Stimulated activated CD4-positive, alpha-beta T cell treated with anti-CD3 and anti-CD28 coated beads, Interleukin-4, amount 100 ng/mL, for 48 hours (primary cell): ENCODE measurements at places on chromosomes 3 and 15.

DNA sequence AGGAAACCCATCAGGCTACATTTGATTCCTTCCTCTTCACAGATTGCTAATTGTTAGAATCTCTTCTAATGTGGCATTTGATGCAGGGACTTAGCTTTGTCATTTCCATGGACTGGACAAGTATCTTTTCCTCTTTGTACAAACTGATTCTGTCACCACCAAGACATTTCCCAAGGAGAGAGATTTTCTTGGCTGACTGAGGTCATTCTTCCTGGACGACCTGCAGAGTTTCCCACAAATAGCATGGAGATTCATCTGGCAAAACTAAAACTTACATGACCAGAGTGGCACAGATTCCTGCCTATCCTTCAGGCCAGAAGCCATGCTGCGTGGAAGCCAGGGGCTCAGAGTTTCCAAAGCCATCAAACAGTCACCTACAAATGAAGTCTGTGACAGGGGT lies 269.2 kb upstream of the LRTM1 start:
- no peak for DNase-seq

- no peak for DNase-seq
Measured at GRCh38 chr3:17515445-17516234, 226.8 kb downstream of the TBC1D5 start.

- no peak for DNase-seq
Measured at GRCh38 chr3:9124730-9125129, 124.7 kb downstream of the SRGAP3 start.

DNA sequence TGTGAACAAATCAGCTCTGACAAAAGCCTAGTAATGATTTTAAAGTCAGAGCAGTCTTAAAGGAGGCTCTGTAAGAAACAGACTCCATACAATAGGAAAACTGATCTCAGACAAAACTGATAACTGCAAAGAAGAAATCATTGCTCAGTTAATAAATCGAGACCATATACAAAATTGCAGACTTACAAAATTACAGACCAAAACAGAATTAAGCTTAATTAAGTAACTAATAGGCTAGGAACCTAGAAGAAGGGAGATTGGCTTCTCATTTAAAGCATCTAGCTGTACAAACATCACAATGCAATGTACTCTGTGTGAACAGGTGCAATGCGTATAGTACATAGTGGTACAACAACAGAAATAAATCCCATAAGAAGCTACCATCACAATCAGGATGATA lies 46.3 kb downstream of the ZBTB20 start:
- DNase-seq = no peak

- peak; percentile 23 for DNase-seq
Measured at GRCh38 chr15:93028632-93029213, 60.3 kb downstream of the RGMA start.

- no peak for DNase-seq
Measured at GRCh38 chr15:80562033-80562432, 133.1 kb upstream of the ABHD17C start.

DNA sequence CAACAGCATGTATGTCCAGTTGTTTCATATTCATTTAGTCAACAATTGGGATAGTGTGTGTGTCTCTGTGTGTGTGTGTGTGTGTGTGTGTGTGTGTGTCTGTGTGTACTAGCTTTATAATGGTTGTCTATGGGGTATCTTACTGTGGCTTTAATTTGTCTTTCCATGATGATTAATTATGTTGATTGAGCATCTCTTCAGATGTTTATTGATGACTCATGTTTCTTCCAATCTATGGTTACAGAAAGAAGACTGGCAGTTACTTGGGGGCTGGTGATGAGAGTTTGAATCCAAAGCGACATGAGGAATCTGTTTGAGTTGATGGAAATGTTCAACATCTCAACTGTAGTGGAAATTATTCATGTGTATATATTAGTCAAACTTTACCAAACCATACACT lies 440.1 kb downstream of the ZNF385D start:
- DNase-seq = no peak

GRCh38 chr3:137106612-137107240 lies 148.9 kb downstream of the IL20RB start:
- no peak for DNase-seq

GRCh38 chr15:57625703-57626448 lies 34.2 kb downstream of the MYZAP start:
- no peak for DNase-seq

DNA sequence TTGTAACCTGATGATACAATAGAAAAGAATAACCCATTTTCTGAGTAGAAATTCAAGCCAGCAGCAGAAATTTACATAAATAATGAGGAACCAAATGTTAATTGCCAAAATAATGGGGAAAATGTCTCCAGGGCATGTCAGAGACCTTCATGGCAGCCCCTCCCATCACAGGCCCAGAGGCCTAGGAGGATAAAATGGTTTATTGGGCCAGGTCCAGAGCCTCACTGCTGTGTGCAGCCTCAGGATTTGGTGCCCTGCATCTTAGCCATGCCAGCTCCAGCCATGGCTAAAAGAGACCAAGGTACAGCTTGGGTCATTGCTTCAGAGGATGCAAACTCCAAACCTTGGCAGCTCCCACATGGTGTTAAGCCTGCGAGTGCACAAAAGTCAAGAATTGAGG lies 352.1 kb upstream of the MEIS2 start:
- no peak for DNase-seq

- no peak for DNase-seq
Measured at GRCh38 chr3:28218071-28218916, 23.1 kb upstream of the CMC1 start.

- peak; percentile 91 for DNase-seq
Measured at GRCh38 chr15:78618490-78618934, 2.3 kb downstream of the CHRNA3 start.

DNA sequence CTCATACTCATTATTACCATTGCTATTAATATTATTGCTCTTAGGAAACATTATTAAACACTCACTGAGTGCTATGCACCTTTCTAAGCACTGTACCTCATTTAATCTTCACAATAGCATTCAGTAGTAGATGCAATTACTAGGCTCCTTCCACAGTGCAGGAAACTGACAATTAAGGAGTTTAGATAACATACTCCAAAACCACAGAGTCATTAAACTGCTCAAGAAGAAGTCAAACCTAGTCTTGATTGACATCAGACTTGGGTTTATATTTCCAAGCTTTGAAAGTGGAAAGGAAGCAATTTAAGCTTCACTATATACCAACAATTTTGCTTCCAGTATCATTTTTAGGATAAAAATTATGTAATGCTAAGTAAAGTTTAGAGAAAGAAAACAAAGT lies 490.1 kb upstream of the ARRDC4 start:
- DNase-seq = no peak

DNA sequence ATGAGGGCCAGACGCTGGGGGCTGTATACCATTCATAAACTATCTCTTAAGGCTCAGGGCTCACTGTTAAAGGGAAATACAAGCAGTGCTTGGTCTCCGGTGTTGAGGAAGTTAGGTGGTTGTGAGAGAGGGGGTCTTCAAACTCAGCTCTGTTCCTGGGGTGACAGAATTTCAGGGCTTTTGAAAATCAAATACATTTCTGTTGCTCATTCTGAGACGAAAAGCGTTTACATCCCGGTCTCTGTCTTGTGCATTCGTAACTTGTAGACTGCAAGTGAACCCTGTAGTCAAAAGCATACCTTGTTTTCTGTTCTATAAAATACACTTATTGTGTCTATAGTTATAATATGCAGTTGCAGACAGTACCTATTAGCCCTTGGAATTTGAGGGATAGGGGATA lies 1.7 kb downstream of the SLCO3A1 start:
- DNase-seq = no peak
